Activated CD4-positive, alpha-beta T cell treated with anti-CD3 and anti-CD28 coated beads for 24 hours (primary cell): ENCODE measurements at places on chromosomes 5 and 9.

DNA sequence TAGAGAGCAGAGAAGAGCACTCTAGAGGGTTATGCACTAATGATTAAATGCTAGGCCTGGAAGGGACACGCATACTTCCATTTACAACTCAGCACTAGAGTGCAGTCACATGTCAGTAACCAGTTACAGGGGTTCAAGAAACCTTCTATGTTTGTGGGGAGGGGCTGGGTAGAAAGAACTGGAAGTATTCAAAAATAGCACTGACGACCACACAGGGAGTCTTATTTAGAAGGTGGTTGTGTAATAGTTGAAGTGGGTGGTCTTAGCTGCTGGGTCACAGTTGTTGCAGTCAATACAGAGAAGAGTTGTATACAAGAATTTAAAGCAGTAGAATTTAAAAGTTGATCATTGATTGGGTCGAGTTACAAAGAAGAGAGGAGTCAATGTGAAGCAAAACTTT lies 15.4 kb downstream of the AOPEP start:
- DNase-seq: no peak

DNA sequence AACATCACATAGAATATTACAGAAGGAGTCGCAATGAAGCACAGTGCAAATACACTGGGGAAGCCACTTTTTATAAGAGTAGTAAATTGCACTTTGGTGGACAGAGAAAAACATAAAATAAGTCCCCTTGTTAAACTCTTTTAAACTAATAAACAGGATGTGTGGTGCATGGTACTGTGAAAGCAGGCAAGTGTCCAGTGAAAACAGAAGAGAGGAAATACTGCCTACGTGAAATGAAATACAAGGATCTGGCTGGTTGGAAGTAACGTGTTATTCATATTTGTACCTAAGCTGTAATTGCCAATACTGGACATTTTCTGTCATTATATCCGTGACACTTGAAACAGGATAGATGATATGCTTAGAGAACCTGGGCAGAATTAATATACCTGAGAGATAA lies 191.9 kb upstream of the SLC27A6 start:
- no peak for DNase-seq

GRCh38 chr5:159207222-159207685 lies 2.1 kb downstream of the RNF145 start:
- DNase-seq: no peak

DNA sequence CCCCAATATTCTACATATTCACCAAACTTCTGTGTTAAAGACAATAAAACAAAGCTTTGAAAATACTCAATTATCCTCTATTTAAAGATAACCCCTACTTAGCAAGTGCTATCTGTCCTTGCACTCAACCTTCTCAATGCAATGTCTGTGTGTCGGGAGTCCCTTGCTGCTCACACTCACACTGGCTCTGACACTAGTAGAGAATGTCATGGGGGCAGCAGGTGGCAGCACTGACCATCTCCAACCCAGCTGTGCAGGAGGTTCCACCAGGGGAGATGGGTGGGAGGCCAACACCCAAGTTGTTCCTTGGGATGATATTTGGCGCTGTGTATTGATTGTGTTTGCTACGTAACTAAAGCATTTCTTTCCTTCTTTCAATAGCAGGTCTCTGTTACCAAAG lies 59.4 kb upstream of the SIMC1 start:
- DNase-seq: no peak

DNA sequence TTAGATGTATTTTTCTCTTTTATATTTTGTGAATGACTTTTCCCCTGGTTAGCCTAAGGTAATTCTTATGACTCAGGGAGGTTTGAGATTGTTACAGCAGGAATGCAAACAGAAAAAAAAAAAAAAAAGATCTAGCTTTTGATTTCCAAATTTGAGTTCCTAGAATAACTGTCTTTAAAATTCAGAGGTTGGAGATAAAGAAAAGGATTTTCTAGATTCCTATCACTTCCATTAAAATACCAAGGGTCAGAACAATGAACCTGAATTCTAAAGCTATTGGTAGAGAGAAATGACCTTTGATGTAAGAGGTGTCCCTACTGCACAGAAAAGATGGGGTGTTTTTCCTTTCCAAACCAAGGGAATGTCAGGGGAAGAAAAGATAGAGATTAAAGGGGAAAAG lies 262.5 kb downstream of the DOCK8 start:
- DNase-seq: no peak
